ENCODE measurements at places on chromosomes 5 and 9. TPM values are rescaled to one million over a fixed set of nuclear protein-coding genes. Genes with fewer than 3 reads are reported as not detected.

The TTLL11 gene
- 0.86 TPM for total RNA-seq

The PHYHD1 gene
- 14.1 TPM for total RNA-seq

The LRRC14B gene
- not detected for total RNA-seq

DNA sequence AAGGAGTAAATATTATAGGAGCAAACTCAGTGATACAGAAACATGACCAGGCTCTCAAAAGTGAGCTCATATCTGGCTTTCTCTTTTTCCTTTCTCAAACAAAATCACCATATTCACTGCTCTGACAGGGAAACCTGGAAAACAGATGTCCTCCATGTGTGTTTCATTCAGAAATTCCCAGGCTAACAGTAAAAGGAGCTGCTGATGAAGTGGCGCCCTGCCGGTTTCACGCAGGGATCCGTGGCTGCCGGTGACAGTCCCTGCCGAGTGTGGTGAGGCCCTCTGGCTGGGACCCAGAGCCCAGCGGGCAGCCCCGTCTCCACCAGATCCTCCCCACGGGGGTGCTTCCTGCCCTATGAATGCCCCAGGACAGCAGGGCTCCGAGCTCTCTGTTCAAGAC is 208.1 kb downstream of the GNA14 start:
- DNase-seq: no peak
- H3K27me3 ChIP-seq: no peaks in the 10 kb centered on the region
- H3K4me3 ChIP-seq: no peak overlapping the region
- H3K27ac ChIP-seq: no peak overlapping the region
- peaks cover 3% of the 10 kb centered on the region for H3K4me1 ChIP-seq

The MARVELD2 gene
- 31.4 TPM for total RNA-seq

DNA sequence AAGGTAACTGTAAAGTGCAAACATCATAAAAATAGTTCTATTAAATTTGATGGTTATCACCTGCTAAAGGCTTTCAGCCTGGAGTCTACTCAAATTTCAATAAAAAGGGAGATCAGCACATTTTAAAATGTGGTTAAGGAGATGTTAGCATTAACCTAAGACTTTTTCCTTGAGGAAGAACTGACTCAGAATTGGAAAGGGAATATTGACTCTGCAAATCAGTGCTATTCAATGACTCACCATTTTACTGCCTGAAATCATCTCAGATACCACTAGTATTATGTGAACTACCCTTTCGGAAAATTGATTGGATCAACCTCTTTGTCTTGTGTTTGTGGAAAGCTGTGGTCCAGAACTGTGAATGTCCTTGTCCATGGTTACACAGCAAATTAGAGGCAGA is 113.3 kb downstream of the ADRB2 start:
- peaks cover 2% of the 10 kb centered on the region for H3K4me1 ChIP-seq
- H3K27me3 ChIP-seq: no peaks in the 10 kb centered on the region
- no peak overlapping the region for H3K4me3 ChIP-seq
- H3K36me3 ChIP-seq: no peaks in the 10 kb centered on the region
- DNase-seq: no peak

- H3K36me3 ChIP-seq: peaks cover 32% of the 10 kb centered on the region
- H3K4me3 ChIP-seq: no peak overlapping the region
- no peaks in the 10 kb centered on the region for H3K4me1 ChIP-seq
- no peaks in the 10 kb centered on the region for H3K27me3 ChIP-seq
- H3K27ac ChIP-seq: no peak overlapping the region
- DNase-seq: no peak
Measured at GRCh38 chr5:6595405-6595804, 37.4 kb downstream of the NSUN2 start.

The NXNL2 gene
- 1.9 TPM for total RNA-seq

The C9 gene
- not detected for total RNA-seq

DNA sequence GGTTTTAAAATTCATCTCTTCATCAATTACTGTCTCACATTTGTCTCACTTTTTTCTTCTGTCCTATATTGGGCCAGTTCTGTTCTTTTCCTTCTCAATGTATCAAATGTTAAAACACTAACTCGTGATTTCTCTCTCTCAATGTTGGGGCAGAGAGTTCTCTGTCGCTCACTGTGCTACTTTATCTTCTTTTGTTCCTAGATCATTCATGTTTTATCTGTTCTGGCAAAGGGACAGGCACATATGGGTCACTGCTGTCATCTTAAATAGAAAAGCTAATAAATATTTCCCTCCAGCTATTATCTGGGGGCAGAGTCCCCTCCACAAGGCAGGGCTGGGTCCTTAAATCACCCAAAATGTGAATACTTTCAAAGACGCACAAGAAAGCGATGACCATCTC is 214.0 kb downstream of the PTTG1 start:
- no peak for DNase-seq
- H3K36me3 ChIP-seq: no peaks in the 10 kb centered on the region
- no peak overlapping the region for H3K27ac ChIP-seq
- no peak overlapping the region for H3K4me3 ChIP-seq

- no peaks in the 10 kb centered on the region for H3K27me3 ChIP-seq
- H3K4me3 ChIP-seq: no peak overlapping the region
- H3K27ac ChIP-seq: no peak overlapping the region
- DNase-seq: no peak
- no peaks in the 10 kb centered on the region for H3K36me3 ChIP-seq
- peaks cover 72% of the 10 kb centered on the region for H3K4me1 ChIP-seq
Measured at GRCh38 chr5:139655727-139656271, 7.7 kb downstream of the CXXC5 start.

DNA sequence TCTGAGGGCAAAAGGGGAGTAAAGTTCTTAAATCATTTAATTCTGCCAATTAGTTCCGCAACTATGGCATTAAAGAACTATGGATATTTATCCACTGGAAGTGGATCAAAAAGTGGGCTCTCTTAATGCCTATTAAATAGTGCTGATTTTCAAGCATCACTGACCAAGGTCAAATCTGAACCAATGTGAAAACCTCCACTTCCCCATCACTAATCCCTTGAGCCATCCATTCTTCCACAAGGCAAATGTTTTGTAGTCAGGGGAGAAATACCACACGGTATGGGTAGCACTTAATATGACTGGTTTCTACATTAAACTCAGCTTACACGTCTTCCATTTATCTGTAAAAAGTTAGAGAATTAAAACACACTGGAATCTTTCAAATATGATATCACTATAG is 57.6 kb downstream of the MLLT3 start:
- no peaks in the 10 kb centered on the region for H3K4me1 ChIP-seq
- no peak overlapping the region for H3K27ac ChIP-seq
- no peaks in the 10 kb centered on the region for H3K27me3 ChIP-seq
